GM12865 (cell line): ENCODE measurements at places on chromosomes 1 and 21.
A peak's percentile ranks its signal among the peaks of the same experiment; 100 is the strongest.

DNA sequence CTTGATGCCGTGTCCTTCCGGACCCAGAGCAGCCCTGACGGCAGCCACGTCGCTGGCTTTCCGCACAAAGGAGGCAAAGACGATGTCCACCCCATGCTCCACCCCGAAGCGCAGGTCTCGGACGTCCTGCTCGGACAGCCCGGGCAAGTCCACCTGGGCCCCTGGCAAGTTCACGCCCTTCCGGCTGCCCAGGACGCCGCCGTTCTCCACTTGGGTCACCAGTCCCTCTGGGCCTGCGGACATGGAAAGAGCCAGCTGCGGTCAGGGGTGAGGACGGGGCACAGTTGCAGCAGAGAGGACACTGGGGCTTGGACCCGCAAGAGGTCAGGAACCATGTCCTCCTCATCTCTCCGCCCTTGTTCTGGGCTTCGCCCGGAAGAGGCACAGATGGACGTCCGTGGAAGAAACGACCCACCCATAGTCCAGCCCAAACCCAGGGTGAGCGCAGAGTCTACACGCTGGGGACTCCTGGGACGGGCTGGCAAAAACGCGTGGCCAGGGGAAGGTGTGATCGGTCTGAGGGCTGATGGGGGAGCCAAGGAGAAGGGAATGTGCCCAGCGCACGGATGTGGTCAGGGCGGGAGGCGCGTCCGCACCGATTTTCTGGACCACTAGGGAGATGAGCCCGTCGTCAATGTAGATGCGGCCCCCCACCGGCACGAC, 6.6 kb downstream of the PKLR start:
- no peak for DNase-seq

DNA sequence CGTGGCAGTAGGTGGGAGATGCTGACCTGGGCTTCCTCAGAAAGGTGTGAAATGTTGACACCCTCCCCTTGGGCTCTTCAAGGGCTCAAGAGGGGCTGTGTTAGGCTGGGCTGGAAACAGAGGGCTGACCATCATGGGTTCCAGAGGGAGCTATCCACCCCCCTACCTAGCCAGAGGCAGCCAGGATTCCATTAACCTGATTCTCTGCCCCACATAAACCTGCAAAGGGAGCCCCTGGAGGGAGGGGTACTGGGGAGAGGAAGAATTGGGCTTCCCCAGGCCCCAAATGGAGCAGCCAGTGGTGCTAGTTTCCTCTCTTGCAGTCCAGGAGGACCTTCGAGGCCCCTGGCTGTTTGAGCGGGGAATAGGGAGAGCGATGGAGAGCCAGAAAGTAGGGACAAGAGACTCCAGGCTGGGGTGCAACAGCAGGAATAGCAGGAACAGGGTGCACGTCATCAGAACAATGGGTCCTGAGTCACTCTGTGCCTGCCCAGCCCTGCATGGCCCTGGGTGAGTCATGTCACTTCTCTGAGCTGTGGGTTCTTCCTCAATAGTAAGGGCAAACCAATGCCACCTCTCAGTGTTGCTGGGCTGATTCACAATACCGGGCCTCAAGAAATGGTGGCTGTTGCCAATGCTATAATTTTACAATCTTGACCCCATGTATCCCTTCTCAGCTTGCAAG, 121.2 kb downstream of the EPHB2 start:
- DNase-seq, result no peak

DNA sequence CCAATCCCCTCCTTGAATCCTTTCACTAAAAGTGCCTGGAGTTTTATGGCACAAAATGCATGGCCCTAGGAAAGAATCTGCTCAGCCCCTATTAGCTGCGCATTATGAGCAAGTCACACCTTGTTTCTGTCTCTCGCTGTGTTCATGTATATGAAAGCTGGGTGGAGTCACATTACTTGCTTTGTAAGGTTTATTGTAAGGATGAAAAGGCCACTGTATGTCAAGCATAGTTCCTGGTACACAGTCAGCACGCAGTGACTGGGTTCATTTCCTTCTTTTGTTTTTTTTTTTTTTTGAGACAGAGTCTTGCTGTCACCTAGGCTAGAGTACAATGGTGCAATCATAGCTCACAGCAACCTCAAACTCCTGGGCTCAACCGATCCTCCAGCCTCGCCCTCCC, 6.7 kb upstream of the SLC9A1 start:
- peak; percentile 78 for DNase-seq

GRCh38 chr1:244865028-244865371, 657 bp upstream of the HNRNPU start:
- no peak for DNase-seq

DNA sequence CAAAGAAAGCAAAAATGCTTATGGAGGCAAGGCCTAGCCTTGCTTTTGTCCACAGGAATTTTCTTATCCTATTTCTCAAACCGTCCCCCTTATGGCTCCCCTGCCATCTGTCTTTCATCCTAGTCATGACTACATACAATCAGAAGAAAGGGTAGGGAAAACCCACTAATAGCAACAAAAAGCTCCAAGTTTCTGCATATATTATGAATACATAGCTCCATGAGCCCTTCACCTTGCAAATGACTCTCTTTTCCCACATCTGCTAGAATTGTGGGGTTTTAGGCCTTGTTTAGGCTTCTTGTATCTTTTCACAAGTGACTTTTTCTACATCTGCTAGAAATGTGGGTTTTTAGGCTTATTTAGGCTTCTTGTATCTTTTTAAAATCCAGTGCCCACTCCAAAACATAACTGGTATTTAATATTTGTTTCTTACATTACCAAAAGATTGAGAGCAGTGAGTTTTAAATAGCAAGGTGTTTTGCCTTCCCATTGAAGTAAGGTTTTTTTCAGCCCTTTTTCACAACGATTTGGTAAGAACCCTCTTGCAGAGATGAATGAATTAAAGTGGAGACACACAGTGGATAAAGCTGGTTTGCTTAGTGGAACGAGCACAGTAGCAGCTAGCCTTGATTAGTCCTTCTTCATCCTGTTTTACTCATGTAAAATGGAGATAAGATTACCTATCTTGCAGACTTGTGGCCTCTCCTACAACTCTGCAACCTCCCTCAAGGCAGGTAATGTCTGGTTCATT, 4.4 kb downstream of the GADD45A start:
- DNase-seq, result no peak

- no peak for DNase-seq
Measured at GRCh38 chr1:2378956-2379732, 12.2 kb downstream of the MORN1 start.

DNA sequence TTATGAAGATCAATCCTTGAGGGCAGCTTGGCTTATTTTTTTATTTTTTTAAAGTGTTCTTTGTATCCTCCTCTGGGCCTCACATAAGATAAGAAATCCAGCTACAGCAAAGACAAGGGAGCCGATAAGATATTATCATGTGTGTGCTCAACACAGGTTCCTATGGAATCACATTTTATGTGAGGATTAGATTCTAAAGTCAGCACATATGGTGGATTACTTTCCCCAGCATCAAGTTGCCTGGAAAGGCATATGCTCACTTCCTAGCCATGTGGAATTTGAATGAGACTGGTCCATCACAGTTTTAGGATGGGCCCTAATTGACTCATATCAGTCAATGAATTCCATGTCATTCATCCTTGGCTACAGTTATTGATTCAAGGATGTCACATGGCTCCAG, 456.9 kb upstream of the LRRC7 start:
- DNase-seq, result no peak

DNA sequence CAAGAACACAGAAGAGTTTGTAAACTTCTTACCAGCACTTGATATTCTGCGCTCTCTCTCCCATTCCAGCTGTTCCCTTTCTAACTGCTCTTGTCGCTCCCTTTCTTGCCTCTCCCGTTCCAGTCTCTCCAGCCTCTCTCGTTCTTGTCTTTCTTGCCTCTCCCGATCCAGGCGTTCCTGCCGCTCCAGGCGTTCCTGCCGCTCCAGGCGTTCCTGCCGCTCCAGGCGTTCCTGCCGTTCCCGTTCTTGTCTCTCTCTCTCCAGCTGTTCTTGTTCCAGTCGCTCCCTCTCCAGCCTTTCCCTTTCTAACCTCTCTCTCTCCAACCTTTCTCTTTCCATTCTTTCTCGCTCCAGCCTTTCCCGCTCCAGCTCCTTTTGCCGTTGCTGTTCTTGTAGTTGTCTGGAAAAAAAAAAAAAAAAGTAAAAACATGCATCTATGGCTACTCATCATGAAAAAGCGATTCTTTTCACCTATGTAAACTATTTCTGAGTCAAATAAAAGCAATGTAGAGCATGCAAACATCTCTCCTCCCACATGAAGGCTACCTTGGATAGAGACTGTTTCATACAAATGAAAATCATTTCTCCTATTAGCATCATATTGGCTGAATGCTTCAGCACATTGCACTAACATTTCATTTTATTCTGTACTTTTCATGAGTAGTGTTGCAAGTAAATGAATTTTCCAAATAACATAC, 91.5 kb upstream of the LBR start:
- DNase-seq, result no peak

DNA sequence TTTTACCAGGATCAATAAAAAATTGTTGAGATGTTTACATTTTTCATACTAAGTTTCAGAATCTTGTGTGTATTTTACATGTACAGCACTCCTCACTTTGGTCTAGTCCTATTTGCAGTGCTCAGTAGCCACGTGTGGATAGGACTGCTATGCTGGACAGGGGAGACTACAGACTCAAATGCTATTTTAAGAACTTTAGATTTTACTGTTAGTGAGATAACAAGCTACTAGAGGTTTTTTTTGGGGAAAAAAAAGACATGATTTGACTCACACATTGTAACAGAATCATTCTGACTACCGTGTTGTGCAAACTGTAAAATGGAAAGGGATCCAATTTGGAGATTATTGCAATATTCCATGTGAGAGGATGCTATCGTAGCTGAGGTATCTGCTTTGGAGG, 418.9 kb upstream of the PRMT6 start:
- no peak for DNase-seq

- DNase-seq, result no peak
Measured at GRCh38 chr1:78048446-78048845, 2.7 kb downstream of the GIPC2 start.

DNA sequence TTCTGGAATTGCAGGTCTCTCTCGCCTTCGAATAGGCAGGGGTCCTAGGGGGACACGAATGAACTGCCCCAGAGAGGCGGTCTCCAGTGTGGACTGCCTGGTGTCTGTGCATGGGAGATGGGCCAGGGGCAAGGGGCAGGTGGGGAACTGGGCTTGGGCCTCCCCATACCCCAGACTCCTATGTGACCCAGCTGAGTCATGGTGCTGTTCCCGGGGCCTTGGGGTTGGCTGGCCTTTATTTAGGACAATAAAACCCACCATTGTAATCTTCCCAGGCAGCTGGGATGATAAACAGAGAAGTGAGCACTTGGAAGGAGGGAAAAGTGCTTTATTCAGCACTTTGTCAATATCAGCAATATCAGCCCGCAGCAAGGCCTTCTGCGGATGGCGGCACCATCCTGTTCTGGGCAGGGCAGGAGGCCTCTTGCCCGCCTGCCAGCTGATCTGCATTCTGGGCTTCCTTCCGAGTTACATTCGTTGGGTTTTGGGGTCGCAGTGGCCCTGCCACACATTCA, 209.0 kb upstream of the TMEM51 start:
- no peak for DNase-seq

DNA sequence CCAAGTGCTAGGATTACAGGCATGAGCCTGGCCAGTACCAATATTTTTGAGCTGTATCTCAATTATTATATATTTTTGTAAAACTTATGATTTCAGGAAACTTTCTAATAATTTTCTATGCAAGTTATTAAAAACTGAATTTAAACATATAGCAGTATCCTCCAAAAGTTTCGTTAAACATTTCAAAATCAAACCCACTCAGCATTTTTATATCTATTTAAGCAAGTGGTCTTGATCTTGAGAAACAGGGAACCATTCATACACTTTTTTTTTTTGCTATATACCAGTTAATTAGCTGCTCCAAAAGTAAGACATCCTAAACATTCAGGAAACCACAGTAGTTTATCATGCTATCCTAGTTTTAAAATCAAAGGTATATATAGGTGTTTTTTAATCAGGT, 22.0 kb downstream of the SHCBP1L start:
- no peak for DNase-seq

- DNase-seq, result no peak
Measured at GRCh38 chr1:150146849-150147542, 2.7 kb upstream of the PLEKHO1 start.

DNA sequence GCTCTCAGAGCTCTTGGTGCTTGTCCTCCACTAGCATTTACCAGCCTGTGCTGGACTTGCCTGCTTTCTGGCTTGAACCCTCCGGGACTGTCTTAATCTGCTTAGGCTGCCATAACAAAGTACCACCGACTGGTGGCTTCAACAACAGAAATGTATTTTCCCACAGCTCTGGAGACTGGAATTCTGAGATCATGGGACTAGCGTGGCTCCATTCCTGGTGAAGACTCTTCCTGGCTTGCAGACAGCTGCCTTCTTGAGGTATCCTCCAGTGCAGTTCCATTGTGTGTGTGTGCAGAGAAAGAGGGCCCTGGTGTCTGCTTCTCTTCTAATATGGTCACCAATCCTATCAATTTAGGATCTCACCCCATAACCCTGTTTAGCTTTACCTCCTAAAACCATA, 22.0 kb upstream of the RCAN1 start:
- DNase-seq, result no peak

- DNase-seq, result peak; percentile 87
Measured at GRCh38 chr1:27643600-27644368, 8.8 kb upstream of the FGR start.

DNA sequence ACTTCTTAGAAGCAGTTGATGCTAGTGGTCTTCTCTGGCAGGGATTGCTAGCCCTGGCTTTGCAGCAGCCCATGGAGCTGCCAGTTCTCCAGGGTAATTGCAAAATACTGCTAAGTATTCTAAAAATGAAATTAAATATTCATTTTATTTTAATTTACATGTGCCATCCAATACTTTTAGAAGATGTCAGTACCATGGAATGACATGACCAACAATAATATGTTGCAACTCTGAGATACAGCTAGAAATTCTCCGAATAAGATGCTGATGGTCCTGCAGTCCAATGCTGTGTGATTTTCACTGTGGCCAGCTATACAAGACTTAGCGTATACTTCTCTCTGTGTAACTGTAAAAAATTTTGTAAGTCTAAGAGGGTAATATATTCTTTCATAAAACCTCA, 20.0 kb upstream of the WARS2 start:
- DNase-seq, result no peak

DNA sequence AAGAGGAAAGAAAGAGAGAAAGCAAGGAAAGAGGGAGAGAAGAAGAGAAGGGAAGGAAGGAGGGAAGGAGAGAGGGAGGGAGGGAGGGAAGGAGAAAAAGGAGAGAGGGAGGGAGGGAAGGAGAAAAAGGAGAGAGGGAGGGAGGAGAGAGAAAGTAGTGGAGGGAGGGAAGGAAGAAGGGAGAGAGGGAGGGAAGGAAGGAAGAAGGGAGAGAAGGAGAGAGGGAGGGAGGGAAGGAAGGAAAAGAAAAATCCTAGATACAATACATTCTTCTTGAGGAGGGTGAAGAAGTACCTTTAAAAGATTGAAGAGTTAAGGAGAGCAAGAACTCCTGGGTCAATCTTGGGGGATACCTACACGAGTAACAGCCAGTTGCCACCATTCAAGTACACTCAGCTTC, 29.2 kb downstream of the MCOLN2 start:
- DNase-seq, result no peak

- DNase-seq, result peak; percentile 6
Measured at GRCh38 chr1:99731384-99731783, 35.1 kb downstream of the FRRS1 start.

GRCh38 chr21:21216047-21216446, 217.8 kb downstream of the NCAM2 start:
- DNase-seq, result no peak

- DNase-seq, result no peak
Measured at GRCh38 chr1:59151387-59151761, 145.5 kb upstream of the FGGY start.
